Omental fat pad (tissue), 4 donors: ENCODE measurements at places on chromosomes 11 and 22. TPM values are rescaled to one million over a fixed set of nuclear protein-coding genes. Genes with fewer than 3 reads are reported as not detected.

GRCh38 chr11:73225001-73225686, 7.1 kb downstream of the P2RY2 start:
- DNase-seq: no peak

DNA sequence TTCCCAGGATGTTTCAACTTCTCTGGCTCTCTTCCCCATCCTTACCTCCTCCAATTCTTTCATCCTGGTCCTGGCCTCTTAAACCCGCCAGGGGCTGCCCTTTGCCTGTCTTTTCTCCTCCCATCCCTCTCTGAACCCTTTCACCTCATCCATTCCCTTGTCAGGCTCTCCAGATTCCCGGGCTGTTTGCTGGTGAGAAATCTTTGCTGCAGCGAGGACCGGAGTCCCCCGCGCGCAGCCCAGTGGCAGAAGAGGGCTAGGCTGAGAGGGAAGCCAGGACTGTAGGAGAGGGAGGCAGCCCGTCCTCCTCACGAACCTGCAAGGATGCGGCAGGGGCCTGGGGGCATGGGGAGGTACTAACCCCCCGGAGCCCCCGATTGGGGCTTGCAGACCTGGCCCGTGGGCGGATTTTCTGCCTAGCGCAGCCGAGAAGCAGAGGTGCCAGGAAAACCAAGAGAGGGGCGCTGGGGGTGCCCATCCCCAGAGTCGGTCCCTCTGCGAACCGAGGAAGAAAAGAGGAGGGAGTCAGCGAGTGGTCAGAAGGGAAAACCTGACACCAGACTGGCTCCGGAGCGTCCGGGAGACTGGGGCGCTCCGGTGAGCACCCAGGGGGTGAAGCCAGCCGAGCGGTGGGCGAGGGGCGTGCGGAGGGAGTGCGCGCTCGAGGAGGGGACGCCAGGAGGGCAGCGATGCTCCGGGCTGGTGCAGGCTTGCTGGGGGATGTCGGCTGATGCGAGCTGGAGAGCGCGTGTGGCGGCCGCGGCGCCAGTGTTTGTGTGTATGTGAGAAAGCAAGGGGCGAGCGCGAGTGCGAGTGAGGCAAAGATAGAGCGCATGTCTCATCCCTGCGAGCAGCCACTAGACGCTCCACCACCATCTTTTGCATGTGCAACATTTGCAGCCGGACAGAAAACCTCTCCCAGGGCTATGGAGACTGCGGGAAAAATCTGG, at the start of gene GRIA4:
Gene GRIA4, plus strand, starts transcription at position 242 of the 950 bp plus-strand sequence. CDS start 925 bp downstream, outside the sequence.
- DNase-seq: no peak

DNA sequence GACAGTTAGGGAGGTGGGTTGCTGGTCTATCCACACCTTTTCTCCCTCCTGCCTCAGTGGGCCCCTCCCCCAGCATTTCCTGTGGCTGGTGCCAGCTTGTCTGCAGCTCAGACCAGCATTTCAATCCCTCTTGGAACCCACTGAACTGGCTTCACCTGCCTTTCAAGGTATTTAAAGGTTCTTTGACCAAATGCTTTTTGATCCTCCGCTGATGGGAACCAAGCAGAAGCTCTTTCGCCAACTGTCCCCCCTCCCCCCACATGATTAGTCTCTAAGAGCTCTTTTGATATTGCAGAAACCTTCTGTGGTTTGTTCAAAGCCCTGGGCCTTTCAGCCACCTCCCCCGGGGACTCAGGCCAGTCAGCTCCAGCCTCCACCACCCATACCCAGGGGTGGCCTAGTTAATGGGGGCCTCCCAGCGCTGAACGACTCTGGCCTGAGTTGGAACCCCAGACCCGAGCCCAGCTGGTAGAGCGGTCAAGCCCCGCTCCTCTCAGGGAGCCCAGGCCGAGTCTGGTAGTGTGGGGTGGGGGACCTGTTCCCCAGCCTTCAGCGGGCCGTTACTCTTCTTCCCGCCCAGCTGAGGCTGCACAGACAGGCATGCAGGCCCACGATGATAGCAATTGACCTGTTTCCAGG, 6.0 kb upstream of the SYT7 start:
- no peak for DNase-seq

GRCh38 chr22:32063701-32064100, 20.6 kb downstream of the SLC5A1 start:
- no peak for DNase-seq

GRCh38 chr11:128888034-128888985, 2.8 kb upstream of the KCNJ5 start:
- DNase-seq: no peak

- no peak for DNase-seq
Measured at GRCh38 chr11:78132475-78132874, 7.0 kb downstream of the ALG8 start.

GRCh38 chr11:44120169-44120568, 24.7 kb downstream of the EXT2 start:
- DNase-seq: no peak

GRCh38 chr11:3132831-3133260, 32.3 kb downstream of the OSBPL5 start:
- no peak for DNase-seq

The IGSF22 gene
- not detected for total RNA-seq

The CCDC81 gene
- 1.6 TPM for total RNA-seq

The DDTL gene
- total RNA-seq: 0.84 TPM

The OR52E8 gene
- total RNA-seq: not detected

The OR9Q2 gene
- not detected for total RNA-seq

The SLC22A8 gene
- total RNA-seq: not detected
